ENCODE measurements at places on chromosomes 16 and 17. TPM values are rescaled to one million over a fixed set of nuclear protein-coding genes. Genes with fewer than 3 reads are reported as not detected.

DNA sequence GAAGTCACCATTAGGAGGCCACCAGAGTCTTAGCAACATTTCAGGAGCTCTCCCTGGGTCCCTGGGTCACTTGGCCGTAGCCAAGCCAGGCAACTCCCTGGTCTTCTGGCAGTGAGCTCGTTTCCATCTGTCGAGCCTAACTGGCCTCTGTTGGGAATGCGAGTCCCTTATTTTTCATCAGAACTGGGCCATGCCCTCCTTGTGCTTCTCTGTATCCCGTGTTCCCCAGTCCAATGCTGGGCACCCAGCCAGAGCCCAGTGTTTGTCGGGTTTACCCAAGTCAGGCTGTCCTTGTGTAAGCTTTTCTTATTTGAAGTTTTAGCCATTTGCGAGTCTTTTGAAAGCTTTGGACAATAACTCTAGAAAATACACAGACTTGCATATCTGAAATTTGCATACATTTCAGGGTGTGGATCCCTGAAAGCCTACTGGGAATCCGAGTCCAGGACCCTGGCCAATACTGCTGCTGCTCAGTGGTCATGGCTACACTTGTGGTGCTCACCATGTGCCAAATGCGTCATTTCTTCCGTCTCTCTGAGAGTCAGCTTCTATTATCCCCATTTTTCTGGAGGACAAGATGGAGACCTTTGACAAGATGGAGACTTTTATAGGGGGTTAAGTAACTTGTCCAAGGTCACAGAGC lies 81.6 kb upstream of the LGALS9 start:
- DNase-seq = no peak

DNA sequence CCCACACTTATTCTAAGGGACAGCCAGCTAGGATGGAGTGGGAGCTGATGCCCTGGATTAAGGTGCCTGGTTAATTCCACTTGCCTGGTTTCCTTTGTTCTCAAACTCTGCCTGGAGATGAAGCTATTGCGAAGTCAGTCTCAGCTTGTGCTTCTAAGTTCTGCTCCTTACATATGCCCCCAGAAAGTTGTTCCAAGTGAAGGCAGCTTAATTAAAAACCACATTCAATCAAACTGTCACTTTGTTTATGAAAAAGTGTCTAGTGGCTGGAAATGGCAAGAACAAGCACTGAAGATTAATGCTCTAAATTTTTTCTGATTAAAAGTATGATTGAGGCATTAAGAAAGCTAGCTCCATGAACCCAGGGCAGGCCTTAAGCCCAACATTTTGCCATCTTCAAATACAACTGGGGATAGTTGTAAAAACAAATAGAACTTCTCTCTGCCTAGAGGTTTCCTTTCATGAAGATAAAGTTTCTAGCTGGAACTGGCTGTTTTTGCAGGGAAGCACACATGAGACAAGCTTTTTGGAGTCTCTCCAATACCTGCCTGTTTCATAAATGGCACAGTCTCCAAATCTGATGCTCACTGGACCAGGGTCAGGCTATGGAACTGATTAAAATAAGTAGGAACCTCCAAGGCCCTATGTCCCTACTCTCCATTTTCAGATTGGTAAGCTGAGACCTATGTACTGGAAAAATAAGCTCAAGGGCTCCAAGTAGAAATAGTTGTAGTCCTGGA lies 100.9 kb downstream of the GRIN2A start:
- DNase-seq = no peak

DNA sequence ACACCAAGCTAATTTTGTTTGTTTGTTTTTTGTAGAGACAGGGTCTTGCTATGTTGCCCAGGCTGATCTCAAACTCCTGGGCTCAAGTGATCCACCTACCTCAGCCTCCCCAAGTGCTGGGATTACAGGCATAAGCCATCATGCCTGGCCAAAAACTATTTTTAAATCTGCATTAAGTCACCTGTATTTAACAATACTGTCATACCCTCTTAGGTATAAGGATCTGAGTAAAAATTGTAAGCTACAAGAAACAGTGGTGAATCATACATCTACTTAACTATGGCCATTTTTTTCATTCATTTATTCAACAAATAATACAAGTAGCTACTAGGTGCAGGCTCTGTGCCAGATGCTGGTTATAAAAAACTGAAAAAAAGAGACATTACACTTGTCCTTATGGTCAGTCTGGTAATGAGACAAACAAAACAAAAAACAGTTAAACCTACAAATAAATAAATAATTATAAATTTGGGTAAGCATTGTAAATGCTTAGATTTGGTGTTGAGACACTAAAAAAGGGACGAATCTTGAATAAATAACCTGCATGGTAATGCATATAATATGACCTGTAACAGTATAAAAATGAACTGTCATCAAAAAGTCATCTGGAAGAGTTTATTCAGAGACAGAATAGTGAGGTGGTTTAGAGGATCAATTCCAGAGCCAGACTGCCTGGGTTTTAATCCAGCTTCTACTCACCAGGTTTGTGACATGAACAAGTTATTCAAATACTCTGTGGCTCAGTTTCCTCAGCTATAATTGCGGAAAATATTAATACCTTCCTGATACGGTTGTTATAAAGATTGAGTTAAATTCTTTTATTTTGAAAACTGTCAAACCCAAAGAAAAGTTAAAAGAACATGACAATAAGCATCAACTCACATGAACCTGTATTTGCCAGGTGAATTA lies 26.8 kb downstream of the BRIP1 start:
- DNase-seq = no peak

GRCh38 chr16:14496047-14496770 lies 133.9 kb downstream of the PARN start:
- DNase-seq = no peak

DNA sequence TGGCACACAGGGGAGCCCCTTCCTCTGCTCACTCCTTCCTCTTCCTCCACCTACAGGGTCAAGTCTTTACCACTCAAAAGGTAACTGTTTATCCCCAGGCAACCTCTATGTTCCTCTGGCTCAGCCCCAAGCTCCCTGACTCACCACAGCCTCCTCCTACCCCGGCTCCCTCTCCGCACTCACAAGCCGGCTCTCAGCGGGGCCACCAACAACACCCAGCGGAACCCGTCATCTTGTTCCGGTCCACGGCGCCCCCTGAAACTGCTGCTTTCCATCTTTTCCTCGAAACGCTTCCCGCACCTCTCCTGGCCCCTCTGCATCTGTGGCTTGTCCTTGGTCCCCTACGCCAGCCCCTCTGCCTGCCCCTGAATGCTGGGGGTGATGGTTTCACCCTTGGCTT lies 58.4 kb downstream of the NXN start:
- no peak for DNase-seq

GRCh38 chr16:70644763-70645597 lies 1.4 kb upstream of the IL34 start:
- no peak for DNase-seq

GRCh38 chr16:314351-314750 lies 31.4 kb downstream of the PDIA2 start:
- DNase-seq = no peak

Gene SLC5A2
- 2.4 TPM for total RNA-seq

All from Peyer's patch (tissue), 4 donors.